ENCODE measurements at places on chromosomes 5 and 9.

DNA sequence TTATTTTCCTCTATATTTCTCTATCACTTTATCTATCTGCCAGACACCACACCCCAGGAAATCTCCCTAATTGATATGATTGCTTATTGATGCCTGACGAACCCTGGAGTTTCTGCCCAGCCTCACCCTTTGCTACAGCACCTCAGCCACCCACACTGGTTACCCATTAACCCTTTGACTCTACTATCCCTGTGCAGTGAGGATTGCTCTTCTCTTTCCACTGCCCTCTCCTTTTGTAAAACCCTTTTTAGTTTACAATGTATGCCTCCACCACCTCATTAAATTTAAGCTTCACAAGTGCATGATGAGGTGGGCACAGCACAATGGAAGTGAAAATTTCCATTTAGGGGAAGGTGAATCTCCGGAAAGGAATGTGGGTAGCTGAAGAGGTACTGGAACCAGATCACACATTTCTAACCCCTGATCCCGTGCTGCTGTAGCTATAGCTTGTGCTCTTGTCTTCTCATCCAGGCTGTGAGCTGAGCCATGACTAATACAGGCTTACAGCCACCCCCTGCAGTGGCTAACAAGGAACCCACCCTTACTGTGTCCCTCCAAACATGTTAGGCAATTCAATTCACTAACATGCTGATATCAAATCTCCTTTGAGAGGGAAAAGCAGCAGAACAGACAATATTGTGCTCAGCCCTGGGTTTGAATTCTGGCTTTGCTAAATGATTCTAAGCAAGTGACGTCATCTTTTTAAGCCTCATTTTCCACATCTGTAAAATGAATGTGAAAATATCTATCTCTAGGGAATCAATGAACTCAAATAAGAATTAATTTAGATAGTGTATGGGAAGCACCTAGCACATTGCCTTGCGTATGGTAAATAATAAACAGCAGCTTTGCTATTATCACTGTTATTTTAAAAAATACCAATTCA, 186.9 kb upstream of the TRIM32 start:
- DNase-seq: no peak

DNA sequence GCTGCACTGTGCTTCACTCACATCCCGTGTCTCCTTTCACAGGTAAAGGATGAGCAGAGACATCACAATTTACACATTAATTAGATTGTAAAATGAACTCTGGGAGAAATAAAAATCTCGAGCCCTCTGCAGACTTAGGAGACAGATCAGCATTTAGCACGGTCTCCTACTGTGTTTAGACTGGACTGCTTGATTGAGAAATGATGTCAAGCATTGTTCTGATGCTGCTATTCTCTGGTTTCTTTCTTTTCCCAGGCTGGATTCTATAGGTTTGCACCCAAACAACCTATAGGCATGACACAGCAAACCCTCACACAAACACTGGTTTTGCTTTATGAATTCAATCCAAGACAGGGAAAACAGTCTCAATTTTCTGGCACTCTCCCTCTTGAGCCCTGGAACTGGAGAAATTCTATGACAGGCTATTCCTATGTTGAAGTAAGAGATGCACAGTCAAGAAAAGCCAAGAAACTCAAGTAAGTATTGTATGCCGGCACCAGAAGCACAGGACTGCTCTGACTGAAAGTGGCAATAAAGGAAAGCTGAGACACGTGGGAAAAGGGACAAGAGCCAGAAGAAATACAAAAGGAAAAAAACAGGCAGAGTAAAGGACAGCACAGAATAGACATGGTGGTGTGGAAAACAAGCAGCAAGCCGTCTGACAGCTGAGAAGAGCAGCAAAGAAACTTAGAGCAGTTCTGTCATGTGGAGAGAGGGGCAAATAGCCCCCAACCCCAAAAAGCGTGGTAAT, 24.8 kb upstream of the ERAP2 start:
- no peak for DNase-seq

DNA sequence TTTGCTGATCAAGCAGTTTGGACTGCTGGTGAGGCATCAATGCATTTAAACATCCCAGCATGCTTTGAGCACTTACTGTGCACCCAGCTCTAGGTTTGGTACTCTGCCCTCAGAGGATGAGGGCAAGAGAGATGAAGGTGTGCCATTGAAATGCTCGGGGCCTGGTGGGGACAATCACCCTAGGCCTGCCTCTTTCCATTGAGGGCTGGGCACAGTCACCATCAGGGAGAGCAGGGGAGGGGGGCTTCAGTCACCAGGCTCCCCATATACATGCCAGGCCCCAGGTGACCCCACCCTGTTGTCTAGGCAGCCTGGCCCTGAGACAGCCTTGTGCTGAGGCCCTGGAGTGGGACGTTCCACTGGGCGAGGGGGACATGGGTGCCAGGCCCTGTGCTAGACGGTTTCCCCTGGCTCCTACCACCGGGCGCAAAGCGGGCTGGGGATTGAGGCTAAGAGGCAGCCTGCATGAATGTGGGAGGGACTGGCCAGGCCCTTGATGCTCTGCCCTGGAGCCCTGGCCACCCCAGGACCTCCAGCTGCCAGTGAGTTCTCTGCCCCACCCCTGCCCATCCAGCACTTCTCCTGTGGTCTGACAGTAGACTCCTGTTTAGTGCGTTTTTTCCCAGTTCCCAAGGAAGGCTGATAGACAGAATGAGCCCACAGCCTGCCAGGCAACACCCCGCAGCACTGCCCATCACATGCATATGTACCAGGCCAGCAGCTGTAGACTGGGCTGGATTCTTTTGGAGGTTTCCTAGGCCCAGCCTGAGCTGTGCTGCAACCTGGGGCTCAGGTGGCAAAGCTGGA, 18.9 kb downstream of the TCF7 start:
- no peak for DNase-seq

- peak; percentile 20 for DNase-seq
Measured at GRCh38 chr5:60843386-60843935, 608 bp downstream of the ELOVL7 start.

DNA sequence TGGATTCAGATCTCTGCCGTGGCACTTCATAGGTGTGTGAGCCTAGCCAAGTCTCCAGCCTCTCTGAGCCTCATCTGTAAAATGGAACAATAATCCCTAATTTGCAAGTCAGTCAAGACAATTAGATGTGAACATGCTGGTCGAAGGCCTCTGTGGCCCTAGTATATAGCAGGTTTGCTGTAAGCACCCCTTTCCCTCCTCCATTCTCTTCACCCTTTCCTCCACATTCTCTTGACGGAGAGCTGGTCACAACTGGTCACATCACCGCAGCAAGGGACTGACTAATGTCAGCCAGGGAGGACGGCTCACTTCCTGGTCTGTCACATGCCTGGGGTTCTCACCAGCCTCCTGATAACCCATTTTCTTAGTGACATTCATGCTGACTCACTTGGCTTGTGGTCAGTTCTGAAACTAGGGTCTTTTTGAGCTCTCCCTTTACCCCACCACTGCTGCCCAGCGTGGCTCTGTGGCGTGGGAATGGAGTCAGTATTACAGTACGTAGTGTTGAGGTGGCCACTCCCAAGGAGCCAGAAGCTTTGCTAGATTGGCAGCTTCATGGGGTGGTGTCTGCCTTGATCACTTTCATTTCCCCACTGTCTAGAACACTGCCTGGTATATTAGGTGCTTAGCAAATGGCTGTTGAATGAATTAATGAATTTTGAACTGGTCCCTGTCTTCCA, 47.8 kb downstream of the ERGIC1 start:
- no peak for DNase-seq

- no peak for DNase-seq
Measured at GRCh38 chr5:6649186-6649585, 15.9 kb downstream of the SRD5A1 start.

GRCh38 chr5:133751846-133752245, 139.5 kb upstream of the FSTL4 start:
- no peak for DNase-seq

GRCh38 chr5:180154821-180155364, 54.1 kb downstream of the RASGEF1C start:
- DNase-seq: no peak

DNA sequence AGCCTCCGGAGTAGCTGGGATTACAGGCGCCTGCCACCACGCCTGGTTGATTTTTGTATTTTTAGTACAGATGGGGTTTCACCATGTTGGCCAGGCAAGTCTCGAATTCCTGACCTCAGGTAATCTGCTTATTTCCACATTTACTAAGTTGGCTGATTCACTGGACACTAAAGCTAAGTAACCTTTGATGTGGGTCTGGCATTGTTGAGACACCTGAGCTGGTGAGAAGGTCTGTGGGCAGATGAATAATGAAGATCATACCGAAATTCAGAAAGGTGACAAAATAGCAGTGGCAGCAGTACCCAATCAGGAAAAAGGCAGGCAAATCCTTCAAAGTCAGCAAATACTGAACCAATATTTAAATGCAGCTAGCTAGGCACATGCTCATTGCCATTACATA, 210.6 kb upstream of the ZNF608 start:
- no peak for DNase-seq

DNA sequence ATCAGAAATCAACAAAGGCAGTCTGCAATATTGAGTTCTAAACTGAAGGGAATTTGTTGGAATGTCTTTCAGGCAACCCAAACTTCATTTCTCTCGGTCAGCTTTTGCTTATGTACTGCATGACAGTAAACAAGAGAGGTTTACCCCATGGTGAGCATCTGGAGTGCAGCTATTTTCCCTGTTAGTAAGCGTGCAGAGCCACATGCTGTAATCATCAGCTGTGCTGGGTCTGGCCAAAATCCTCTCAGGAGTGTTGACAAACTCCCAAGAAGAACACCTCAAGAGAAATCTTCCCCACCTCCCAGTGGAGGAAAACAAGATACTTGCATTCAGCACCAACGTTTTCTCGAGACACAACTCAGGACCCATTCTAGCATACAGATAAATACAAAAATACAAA, 83.6 kb upstream of the ADAMTSL1 start:
- DNase-seq: no peak

DNA sequence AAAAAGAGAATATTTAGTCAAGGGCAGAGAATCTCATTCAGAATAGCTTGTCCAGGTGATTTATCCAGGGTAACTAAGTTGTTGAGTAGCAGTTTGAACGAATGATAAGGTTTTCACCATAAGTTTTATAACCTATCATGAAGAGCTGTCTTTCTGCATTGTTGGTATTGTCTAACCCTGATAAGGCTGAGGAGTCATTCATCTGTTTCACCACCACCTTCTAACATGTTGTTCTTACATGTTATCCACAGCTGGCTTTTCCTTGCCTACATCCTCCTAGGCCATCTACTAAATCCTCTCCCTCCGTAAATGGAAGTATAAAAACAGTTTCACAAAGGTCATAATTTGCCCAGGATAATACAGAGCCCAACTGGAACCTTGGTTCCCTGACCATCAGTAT, 24.1 kb downstream of the ZNF462 start:
- DNase-seq: no peak

DNA sequence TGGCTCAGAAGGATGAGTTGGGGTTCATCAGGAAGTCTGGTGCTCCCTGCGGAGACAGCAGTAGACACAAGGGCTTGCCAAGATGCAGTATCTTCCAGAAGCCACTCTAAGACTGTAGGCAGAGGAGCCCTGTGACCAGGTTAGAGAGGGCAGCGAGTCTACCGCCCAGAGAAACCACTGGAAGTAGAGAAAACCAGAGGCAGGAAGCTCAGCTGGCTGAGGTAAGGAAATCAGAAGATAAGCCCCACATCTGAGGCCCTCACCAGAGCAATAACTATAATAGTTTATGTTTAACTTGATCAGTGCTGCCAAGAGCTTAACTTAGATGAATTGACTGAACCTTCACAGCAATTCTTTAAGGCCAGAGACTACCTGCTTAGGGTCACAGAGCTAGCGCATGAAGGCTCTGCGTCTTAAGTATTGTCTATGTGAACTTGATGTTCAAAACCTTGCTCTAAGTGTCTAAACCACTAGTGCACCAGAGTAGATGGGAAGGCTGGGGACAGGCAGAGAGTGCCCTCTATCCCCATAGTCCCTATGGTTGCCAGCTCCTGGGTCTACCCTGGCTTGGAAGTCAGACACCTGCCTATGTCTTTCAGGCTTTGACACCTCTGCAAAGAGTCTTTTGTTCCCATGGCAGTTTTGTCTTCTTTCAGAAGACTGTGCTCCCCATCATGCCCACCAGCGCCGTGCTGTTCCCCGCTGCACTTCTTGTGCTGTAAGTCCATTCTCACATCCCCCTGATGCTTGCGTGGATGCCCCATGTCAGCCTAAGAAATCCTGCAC, 228.2 kb upstream of the KLF4 start:
- no peak for DNase-seq

DNA sequence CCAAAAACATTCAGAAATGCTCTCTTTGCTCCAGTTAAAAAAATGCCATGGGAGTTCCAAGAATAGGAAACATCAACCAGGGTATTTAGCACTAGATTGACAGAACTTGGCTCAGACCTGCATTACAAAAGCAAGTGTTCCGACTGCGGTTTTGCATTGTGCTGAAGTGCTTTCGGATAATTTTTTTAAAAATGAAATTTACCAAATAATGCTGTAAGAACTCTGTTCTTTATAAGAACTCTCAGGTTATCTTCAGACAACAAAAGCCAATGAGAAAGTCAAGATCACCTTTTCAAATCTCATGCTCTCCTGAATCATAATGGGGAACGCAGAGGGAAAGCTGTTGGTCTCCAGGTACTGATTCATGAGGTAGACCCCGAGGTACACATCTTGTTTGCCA, 483 bp upstream of the PLPP6 start:
- DNase-seq: no peak

GRCh38 chr9:4145482-4145881, 154.4 kb downstream of the GLIS3 start:
- DNase-seq: no peak

- no peak for DNase-seq
Measured at GRCh38 chr9:16411311-16411710, 459.2 kb downstream of the BNC2 start.

DNA sequence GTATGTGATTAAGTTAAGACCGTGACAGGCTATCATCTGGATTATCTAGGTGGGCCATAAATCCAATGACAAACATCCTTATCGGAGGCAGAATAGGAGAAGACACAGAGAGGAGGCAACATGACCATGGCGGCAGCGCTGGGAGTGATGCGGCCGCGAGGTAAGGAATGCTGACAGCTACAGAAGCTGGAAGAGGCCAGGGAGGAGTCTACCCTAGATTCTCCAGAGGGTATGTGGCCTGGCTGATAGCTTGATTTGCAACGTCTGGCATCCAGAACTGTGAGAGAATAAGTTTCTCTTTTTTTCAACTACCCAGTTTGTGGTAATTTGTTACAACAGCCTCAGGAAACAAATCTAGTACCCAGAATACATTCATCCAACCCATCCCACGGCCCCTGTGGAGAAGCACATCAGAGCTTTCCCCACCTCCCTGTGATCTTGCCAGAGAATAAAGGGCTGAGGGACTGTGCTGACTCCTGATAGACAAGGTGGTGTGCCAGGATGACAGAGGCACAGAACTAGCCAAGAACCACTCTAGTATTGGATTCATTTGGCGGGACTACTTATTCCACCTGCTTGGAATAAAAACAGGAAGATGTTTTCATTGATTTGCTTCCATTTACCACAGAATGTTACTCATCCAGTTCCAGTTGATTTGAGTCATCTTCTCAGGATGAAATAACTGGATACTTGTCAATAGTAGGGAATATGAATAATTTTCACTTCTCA, 187.4 kb downstream of the MAN2A1 start:
- DNase-seq: no peak

DNA sequence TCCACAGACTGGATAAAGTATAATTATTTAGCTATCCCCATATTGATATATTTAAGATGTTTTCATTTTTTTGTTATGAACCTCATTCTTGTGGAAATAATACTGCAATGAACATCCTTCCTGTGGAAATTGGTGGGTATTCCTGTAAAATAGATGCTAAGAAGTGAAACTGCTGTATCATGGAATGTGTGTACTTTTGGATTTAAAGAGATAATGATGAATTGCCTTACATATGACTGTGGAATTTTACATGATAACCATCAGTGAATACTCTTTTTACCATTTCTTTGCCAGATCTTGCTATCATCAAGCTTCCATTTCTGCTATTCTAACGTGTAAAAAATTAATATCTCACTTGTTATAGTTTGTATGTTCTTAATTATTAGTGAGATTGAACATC, 847.9 kb downstream of the EFNA5 start:
- DNase-seq: no peak

All from endothelial cell (in vitro differentiated cells).